Stimulated activated CD8-positive, alpha-beta memory T cell treated with anti-CD3 and anti-CD28 coated beads, Interleukin-4, amount 100 ng/mL, for 24 hours (primary cell): ENCODE measurements at places on chromosomes 7 and 10.

- no peak for DNase-seq
Measured at GRCh38 chr7:35520810-35521625, 173.9 kb downstream of the HERPUD2 start.

GRCh38 chr7:78020874-78021249, 222.3 kb downstream of the PHTF2 start:
- DNase-seq: no peak

- no peak for DNase-seq
Measured at GRCh38 chr7:27151341-27151930, 947 bp downstream of the HOXA3 start.

- no peak for DNase-seq
Measured at GRCh38 chr7:66877577-66878300, 43.3 kb upstream of the TMEM248 start.

GRCh38 chr10:52739380-52740154, 33.0 kb downstream of the MBL2 start:
- no peak for DNase-seq

DNA sequence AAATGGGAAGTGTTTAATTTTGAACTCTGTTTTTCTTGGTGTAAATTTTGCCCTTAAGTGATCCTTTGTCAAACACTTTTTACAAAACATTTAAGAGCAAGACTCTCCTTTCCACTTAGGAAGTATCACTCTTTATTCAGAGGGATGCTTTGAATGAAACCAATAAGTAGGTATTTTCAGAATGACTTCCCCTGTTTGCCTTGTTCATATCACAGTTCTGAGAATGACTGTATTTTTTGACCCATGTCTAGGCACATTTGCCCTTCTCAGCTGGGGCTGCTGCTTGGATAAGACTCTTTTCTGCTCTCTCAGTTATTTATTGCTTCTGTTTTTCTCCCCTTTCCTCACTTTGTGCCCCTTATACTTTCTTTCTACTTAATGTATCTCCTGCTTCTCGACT, 98.2 kb downstream of the CCNY start:
- DNase-seq: no peak

GRCh38 chr10:60576130-60577069, 186.7 kb upstream of the ANK3 start:
- DNase-seq: no peak

DNA sequence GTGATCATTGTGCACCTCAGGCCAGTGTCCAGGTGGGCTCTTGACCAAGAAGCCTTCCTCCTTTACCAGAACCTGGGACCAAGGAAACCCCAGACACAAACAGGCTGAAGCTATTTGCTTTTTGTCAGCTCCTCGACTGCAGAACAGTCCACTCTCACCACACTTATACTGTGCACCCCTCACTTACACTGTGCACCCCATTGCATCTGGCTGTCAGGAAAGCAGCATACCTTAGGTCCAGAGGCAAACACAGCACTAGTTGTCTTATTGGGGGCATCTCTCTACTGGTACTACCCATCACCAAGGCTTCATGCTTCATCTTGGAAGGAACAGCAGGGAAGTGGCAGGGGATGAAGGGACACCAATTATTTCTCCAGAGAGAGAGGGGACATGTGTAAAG, 198.1 kb downstream of the CXCL12 start:
- no peak for DNase-seq

DNA sequence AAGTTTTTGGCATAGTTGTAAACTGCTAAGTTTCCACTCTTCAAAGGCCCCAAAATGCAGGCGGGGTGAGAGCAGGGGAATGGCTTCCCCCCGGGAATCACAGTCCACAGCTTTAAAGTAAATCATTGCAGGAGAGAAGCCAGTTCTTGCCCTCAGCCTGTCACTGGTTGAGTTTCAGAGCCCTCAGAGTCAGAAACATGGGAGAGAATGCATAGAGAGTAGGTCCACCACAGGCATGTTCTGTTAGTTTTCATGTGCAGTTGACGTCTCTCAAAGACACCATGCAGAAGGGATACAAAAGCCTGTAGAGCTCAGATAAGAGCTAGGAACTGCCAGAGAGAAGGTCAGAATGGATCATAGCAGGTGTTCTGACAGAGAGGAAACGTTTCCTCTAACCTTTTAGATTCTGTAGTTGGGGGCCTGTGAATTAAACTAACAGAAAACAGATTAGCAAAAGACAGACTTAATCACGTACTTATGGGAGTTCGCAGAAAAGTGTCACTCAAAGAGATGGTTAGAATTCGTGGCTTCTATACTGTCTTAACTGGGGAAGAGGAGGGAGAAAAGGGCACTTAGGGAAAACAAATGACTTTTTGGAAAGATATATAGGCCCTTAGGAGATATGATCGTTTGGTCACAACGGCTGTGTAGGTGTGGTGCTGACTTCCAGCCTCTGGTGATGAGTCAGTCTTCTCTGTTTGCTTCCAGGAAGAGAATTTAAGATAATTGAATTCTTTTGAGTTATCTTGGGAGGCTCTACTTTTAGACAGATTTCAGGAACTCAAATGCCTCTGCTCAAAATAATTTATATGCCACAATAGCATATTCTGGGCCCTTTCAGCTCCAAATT, 48.0 kb upstream of the MSRB2 start:
- no peak for DNase-seq

DNA sequence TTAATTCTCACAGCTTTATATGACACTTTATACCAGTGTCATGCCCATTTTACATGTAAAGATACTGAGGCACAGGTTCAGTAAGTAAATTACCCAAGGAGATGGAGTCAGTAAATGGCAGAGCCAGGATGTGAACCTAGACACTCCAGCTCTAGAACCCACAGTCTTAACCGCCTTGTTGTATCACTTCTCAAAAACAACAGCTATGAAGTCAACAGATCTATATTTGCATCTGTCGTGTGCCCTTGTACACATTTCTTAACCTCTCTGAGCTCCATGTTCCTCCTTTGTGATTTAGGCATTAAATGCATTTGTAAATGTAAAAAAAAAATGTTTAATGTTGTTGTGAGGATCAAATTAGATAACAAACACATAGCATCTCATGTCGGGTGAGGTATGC, 716.2 kb downstream of the SUGCT start:
- DNase-seq: no peak

- DNase-seq: no peak
Measured at GRCh38 chr10:20936396-20936795, 39.3 kb upstream of the NEBL start.

DNA sequence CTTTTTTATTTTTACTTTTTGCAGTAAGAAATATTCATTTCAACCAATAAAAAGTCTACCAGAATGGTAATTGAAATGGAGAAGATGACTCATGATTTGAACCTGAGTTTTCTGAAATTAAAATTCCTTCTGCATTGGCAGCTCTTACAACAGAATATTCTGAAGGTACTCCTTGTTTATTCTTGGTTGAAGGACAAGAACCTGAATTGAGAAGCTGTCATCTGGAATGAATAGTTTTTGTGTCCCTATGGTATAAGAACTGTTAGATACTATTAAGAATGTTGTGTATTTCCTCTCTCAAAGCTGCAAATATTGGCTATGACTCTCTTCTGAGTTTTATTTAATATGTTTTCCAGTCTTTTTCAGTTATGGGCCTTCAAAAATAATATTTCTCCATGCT, 56.1 kb downstream of the CDK1 start:
- no peak for DNase-seq

DNA sequence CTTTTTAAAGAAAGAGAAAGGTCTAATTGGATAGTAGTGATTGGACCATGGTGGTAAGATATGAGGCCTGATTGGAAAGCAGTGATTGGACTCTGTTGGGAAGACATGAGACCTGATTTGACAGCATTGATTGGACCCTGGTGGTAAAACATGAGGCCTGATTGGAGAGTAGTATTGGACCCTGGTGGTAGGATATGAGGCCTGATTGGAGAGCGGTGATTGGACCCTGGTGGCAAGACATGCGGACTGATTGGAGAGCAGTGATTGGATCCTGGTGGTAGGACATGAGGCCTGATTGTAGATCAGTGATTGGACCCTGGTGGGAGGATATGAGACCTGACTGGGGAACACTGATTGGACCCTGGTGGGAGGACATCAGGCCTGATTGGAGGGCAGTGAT, 444.3 kb downstream of the LRMDA start:
- no peak for DNase-seq

DNA sequence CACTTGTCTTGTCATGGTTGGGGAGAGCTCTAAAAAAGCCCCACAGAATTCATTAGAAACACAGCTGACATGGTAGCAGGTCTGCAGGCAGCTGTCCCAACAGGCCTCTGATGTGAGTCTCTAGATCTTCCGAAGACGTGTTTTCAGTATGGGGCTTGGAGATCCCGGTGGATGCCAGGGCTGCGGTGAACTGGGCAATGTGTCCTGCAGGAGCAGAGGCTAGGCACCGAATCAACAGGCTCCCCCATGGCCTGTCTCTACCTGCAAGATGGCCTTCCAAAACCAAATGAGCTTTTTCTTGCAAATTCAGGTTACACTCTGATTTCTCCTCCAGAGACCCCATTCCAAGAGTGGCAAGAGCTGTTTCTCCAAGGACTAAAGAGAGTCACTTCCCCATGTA, 2.9 kb downstream of the CPXM2 start:
- no peak for DNase-seq

DNA sequence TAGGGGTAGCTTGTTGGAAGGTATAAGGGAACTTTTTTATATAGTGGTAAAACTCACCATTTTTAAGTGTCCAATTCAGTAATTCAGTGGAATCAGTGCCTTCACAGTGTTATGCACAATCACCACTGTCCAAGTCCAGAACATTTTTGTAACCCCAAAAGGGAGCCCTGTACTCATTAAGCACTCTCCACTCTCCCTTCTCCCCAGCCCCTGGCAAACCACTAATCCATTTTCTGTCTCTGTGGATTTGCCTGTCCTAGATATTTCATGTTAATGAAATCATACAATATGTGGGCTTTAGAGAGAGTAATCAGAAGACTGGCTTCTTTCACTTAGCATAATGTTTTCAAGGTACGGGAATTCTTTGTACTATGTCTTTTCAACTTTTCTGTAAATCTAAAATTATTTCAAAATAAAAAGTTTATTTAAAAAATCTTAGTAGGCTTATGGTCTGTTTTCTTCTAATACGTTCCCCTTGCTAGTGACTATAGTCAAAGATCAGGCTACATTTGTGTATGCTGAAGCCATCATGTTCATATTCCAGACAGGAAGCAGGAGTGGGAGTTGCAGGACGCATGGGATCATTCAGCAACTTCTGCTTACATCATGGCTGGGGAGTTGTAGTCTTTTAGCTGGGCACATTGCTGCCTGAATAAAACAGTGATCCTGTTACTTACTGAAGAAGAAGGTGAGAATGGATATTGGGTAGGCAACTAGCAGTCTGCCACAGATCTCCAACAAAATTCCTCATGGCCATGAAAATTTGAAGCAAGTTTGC, 35.4 kb upstream of the TAX1BP1 start:
- DNase-seq: no peak

DNA sequence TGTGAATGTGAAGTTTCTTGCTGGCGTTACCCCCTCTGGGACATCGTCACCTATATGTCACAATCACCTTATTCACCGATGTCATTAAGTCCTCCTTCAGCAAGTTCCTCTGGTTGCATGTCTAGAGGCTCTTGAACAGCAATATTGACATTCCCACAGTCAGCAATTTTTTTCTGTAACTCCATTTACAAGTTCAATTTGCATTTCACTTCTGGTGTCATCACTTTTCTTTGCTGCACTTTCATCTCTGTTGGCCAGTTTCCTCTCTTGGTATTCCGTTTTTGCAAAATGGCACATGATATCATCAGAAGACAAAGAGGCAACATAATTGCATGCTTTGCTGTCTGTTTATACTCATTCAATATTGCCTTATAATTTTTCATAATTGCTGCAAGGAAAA, 69.8 kb downstream of the SRI start:
- DNase-seq: no peak

- DNase-seq: no peak
Measured at GRCh38 chr7:66697449-66698438, 42.8 kb upstream of the RABGEF1 start.

DNA sequence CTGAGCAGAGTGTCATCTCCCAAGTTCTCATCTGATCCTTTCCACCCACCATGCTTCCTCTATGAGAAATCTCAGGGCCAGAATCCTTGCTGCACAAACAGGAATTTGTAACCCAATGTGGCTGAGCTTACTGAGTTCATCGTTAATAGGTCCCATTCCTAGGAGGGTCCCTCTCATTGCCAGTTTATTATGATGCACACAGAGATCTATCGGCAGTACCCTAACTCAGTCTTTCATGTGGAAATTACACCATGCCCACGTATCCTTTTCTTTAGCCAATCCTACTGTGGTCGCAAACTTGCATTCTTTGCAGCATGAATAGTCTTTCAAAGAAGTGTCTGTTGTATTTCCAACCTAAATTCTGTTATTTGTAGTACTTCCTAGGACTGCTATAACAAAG, 12.1 kb downstream of the TMEM236 start:
- no peak for DNase-seq

DNA sequence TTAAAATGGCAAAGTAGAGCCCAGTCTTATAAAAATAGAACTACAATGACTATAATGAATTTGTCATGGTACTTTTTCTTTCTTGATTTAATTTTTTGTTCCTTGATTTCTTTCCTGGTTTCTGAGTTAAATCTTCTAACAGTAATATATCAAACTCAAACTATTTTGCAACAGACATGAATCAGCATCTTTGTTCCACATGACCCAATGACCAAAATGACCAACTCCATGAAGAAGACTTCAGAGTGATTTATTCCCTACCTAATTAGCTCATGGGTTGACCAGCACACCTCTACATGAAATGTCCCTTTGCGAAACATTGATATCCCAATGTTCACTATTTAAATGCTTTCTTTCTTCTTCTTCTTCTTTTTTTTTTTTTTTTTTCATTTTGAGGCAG, 30.9 kb downstream of the NMT2 start:
- no peak for DNase-seq

DNA sequence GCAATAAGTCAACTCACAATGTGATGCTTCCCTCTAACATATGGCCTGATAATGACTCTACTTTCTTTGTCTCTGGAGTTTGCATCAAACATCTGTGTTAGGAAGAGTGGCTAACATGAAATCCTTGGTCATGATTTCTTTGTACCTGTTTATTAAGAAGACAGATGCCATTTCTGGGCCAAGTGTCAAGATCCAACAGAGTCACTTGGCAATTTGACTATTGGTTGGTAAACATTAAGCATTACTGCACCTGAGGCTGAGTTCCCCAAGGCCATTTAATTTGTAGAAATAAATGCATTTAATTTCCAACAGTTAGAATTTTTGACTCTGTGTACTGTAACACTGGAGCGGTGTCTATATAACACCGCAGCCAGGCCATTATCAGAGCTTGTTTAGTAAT, 403.7 kb downstream of the GALNT17 start:
- DNase-seq: no peak

GRCh38 chr10:43594944-43595589, 11.2 kb upstream of the ZNF485 start:
- no peak for DNase-seq

DNA sequence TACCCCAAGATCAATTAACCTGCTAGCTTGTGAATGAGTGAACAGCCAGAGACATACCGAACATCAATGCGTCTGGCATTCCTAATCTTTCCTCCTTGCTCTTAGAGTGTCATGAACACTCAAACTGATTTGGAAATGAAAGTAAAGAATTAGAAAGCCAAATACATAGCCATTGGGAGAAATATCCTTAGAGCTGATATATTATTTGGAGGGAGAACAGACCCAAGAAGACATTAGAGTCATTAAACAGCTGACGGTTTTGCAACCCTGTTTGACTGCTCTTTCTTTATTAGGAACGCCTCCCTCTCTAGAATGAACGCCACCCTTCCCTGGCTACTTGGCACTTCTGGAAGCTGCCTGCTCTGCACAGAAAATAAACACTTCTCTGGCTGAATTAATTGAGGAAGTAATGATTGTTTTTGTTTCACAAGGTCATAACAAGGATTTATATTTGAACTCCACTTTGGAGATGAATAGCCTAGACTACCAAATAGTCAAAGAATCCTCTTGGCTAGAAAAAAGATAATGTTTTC, 42.8 kb downstream of the CTTNBP2 start:
- no peak for DNase-seq
